ENCODE measurements at places on chromosomes 1 and 21. TPM values are rescaled to one million over a fixed set of nuclear protein-coding genes. Genes with fewer than 3 reads are reported as not detected.
A peak's percentile ranks its signal among the peaks of the same experiment; 100 is the strongest.

GBP6 gene
- total RNA-seq: not detected

- DNase-seq: no peak
Observed at GRCh38 chr1:183194527-183195141, 8.6 kb downstream of the LAMC2 start.

- peak; percentile 63 for DNase-seq
Observed at GRCh38 chr1:202143011-202143767, 1.3 kb downstream of the ARL8A start.

- DNase-seq: no peak
Observed at GRCh38 chr1:17273096-17273495, 24.2 kb downstream of the PADI3 start.

DNA sequence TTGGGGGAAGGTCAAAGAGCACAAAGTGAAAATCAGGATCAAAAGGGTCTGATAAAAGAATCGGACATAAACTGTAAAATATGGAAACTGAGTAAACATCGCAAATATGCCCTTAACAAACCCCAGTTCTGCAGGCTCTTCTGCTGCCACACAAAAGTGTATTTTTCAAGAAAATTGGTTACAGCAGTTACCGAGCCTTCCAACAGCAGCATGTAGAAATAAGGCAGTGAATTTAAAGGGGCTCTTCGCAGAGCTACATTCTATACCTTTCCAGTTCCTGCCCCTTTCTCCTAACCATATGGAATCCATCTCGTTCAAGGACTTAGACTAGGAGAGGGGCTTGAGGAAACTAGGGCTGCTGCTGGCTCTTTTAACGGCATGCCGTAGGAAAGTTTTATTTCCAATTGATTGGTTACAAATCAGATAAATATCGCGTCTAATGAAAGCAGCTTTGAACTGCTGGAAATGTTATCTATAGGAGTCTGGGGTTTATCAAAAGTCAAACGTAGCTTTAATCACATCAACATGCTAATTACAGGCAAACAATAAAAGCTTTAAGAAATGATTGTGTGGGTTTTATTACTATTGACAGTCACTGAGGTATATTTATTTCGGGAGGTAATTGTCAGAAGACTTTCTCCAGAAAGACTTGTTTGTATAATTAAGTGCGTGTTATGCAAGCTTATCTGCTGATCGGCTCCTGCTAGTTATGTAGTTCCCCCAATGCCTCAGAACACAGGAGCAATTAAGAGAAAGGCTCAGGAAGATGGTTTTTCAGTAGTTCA, 59.1 kb downstream of the GORAB start:
- no peak for DNase-seq

DNA sequence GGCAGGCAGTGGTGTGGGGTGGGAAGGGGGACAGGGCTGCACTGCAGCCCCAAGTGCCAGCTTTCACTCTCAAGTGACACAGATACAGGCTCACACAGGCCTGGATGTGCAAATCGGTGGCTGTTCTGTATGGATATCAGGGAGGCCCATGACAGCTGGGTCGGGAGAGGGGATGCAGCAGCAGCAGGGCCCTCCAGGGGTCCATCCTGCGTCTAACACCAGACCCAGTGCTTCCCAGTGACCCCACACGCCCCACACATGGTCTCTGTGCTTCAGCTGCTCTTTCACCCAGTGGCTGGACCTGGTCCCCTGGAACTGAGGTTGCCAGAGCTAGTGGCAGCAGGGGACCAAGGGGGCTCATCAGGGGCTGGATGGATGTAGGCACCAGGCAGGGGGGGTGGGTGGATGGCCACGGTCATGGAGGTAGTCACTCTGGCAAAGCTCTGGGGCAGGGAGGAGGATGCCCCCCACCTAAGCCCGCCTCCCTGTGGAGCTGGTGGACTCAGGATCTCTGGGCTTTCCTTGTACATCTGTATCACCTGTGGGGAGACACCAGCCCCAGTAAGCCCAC, 13.9 kb downstream of the BTBD19 start:
- DNase-seq: no peak

GRCh38 chr1:78275456-78275855, 215.3 kb upstream of the PTGFR start:
- DNase-seq: no peak

TSPAN2 gene
- total RNA-seq: 42.5 TPM
